ENCODE measurements at places on chromosomes 2 and 18.

DNA sequence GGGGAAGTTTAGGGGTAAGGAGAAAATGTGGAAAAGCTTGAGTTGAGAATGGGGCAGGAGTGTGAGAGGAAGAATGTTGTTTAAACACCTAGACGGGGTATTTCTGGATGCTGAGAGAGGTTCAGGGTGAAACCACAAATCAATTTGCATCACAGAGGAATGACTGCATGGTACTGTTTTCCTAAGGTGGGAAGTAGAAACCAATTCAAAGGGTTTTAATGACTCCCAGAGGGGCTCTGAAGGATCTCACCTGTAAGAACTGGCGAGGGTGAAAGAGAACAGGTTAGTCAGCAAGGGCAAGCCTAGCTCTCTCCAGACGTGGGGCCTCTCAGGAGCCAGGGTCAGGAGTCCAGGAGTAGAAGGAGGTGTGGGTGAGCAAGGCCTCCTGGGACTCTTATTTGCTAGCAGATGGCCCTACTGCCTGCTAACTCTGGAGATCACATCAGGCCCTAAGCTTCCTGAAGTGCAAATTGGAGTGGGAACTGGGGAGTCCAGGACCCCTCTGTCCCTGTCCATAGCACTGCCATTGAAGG is 133.0 kb upstream of the CELF4 start:
- no peak for DNase-seq

- peak; percentile 33 for DNase-seq
These were observed 86.1 kb upstream of the KYNU start for GRCh38 chr2:142791335-142791734.

GRCh38 chr2:174971868-174972781 is 33.1 kb downstream of the CHN1 start:
- no peak for DNase-seq

DNA sequence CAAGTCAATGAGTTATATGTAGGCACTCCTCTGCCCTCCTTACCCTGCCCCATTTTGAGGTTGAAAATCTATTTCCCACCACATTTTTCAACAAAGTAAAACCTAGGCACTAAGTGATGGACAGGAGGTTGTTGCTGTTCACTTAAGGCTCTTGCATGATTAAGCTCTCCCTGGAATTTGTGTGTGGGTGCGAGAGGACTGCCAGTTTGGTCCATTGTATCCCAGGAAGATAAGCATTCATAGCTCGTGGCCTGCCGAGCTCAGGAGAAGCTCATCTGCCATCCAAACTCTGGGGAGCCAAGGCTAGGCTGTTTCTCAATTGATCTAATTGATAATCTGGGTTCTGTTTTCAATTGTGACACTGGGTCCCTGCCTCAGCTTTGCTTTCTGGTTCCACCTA is 4.7 kb upstream of the MAP4K4 start:
- no peak for DNase-seq
